Putamen (tissue), 1 donor: ENCODE measurements at places on chromosomes 13 and 19.

DNA sequence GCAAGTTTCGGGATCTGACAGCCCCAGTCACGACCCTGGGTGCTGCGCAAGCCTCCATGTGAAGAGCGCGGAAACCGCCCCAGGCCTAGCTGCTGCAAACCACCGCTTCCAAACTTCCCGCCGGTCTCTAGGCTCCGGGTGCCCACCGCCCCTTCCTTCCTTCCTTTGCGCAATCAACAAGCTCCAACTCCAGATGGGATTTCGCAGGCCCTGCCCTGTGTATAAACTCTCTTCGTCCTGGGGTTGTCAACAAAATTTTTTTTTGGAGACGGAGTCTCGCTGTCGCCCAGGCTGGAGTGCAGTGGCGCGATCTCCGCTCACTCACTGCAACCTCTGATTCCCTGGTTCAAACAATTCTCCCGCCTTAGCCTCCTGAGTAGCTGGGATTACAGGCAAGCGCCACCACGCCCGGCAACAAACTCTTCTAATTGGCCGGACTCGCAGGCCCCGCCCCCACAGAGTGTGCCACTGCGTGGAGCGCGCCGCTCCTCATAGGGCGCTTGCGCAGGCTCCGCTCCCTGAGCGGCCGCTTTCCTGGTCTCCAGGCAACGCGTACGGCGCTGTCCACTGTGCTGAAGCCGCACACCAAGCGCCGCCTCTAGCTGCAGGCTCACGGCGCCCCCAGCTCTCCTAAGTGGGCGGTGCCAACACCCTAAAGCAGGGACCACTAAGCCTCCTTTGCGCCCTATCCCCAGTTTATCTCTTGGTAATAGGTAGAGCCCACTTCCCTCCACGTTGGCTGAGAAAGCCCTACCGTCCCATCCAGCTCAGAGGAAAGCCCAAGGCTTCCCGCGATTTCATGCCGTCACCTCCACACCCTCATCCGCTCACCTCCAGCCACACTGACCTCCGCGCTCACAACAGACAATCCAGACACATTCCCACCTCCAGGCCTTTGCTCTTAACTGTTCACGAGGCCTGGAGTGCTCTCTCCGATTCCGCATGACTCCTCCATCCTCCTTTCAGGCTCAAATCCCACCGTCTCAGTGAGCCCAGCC lies 5.5 kb upstream of the QTRT1 start:
- peak; percentile 89 for DNase-seq

GRCh38 chr19:11422163-11423065 lies 3.3 kb upstream of the RGL3 start:
- DNase-seq, result no peak

GRCh38 chr19:5695649-5696195 lies 5.6 kb downstream of the RPL36 start:
- DNase-seq, result no peak

DNA sequence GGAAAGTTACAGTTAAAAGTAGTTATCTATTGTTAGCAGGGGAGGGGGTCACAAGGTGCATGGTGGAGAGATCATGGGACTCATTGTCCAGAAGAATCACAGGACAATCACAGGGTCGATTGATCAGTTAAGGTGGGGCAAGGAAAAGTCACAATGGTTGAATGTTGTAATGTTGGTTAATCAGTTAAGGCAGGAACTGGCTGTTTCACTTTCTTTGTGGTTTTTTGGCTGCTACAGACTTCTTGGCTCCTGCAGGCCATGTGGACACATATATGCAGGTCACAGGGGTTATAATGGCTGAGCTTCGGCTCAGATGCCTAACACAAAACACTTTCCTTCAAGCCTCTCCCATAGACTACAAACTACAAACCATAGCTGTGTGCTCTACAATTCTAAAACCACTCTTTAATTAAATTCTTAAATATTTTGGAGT lies 6.9 kb upstream of the ZNF431 start:
- DNase-seq, result no peak

DNA sequence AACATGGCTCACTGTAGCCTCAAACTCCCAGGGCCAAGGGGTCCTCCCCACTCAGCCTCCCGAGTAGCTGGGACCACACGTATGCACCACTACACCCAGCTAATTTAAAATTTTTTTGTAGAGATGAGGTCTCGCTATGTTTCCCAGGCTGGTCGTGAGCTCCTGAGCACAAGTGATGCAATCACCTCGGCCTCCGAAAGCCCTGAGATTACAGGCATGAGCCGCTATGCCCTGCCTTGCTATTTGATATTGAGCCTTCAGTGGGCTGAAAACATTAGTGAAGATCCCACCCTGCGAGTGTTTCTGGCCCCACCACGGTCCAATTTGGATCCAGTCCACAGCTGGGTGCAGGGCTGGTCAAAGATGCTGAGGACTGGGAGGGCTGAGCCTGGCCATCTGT lies 65.9 kb downstream of the TRPM4 start:
- no peak for DNase-seq
